WTC11 (cell line): ENCODE measurements at places on chromosomes 3 and 15. TPM values are rescaled to one million over a fixed set of nuclear protein-coding genes. Genes with fewer than 3 reads are reported as not detected.

GRCh38 chr3:15316998-15317435 is 15.4 kb downstream of the SH3BP5 start:
- DNase-seq = no peak
- peak overlapping the region; percentile 60; the same call in 1 of the 2 replicates for H3K27ac ChIP-seq
- no peaks in the 10 kb centered on the region for H3K36me3 ChIP-seq
- peaks cover 11% of the 10 kb centered on the region for H3K4me1 ChIP-seq
- H3K27me3 ChIP-seq = no peaks in the 10 kb centered on the region
- no peak overlapping the region for H3K4me3 ChIP-seq

DNA sequence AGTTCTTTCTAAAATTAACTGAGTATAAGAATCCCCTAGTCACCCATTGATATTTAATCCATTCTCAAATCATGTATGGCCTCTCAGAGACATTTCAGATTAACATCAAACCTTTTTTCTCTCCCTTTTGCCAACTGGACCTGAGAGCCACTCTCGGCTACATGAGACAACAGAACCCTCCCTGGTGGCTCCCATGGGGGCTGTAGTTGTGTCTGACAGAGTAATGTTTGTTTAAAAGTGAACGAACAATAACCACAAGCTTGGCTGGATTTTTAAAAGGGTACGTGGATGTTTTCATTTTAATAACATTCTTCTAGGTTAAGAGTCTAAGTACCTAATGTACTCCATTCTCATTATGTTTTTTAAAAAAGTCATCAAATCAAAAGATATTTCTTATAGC is 37.1 kb downstream of the P3H2 start:
- no peak overlapping the region for H3K4me3 ChIP-seq
- H3K27ac ChIP-seq = no peak overlapping the region
- no peak for DNase-seq
- no peaks in the 10 kb centered on the region for H3K27me3 ChIP-seq

DNA sequence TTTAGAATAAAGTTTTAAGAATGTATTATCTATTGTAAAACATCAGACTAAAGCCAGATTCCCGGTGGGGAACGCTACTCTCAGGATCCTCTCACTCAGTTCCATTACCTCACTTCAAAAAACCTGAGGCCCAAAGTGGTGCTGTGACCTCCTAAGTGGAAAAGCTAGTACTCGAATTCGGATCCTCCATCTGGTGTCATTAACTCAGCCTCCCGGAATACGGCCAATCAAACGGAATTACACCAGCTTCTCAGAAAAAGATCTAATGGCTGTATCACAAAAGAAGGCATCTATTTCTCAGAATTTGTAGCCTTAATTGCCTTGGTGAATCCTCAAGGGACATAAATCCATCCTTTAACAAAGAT is 627 bp downstream of the ACAD11 start:
- peaks cover 18% of the 10 kb centered on the region for H3K4me1 ChIP-seq
- DNase-seq = no peak
- no peaks in the 10 kb centered on the region for H3K36me3 ChIP-seq

DNA sequence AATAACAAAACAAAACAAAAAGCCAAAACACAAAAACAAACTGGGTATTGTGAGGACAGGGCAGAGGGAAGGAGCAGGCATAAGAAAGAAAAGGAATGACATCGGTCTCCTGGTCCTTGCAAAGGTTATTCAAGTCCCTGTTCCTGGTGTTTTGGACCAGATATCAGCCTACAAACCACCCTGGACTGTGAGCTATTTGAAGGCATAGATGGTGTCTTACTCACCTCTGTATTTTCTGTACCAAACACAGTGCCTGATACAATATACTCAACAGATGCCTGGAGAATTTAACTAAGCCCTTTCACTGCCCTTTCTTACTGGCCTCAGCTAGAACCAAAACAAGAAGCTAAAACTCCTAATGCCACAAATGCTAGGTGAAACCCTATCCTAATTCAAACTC is 197.0 kb downstream of the TIGIT start:
- no peaks in the 10 kb centered on the region for H3K36me3 ChIP-seq
- no peak overlapping the region for H3K4me3 ChIP-seq
- DNase-seq = no peak
- H3K27me3 ChIP-seq = no peaks in the 10 kb centered on the region

- H3K36me3 ChIP-seq = no peaks in the 10 kb centered on the region
- H3K27ac ChIP-seq = no peak overlapping the region
- no peak for DNase-seq
- no peaks in the 10 kb centered on the region for H3K27me3 ChIP-seq
- H3K4me3 ChIP-seq = no peak overlapping the region
- H3K4me1 ChIP-seq = peaks cover 14% of the 10 kb centered on the region
Observed at GRCh38 chr3:188431553-188431952, 277.6 kb downstream of the LPP start.

GRCh38 chr3:16146015-16146730 is 28.3 kb upstream of the GALNT15 start:
- peaks cover 42% of the 10 kb centered on the region for H3K27me3 ChIP-seq
- no peaks in the 10 kb centered on the region for H3K4me1 ChIP-seq
- H3K36me3 ChIP-seq = peaks cover 16% of the 10 kb centered on the region

- no peaks in the 10 kb centered on the region for H3K27me3 ChIP-seq
- no peak for DNase-seq
- peaks cover 6% of the 10 kb centered on the region for H3K36me3 ChIP-seq
- no peak overlapping the region for H3K4me3 ChIP-seq
- no peaks in the 10 kb centered on the region for H3K4me1 ChIP-seq
- no peak overlapping the region for H3K27ac ChIP-seq
Observed at GRCh38 chr3:28151608-28152228, 89.7 kb upstream of the CMC1 start.

- no peak for DNase-seq
- H3K4me1 ChIP-seq = peaks cover 32% of the 10 kb centered on the region
- no peak overlapping the region for H3K4me3 ChIP-seq
- H3K27ac ChIP-seq = no peak overlapping the region; the same call in 1 of the 2 replicates
- no peaks in the 10 kb centered on the region for H3K36me3 ChIP-seq
Observed at GRCh38 chr3:191342411-191342810, 12.1 kb upstream of the UTS2B start.

- peak overlapping the region; percentile 21; the same call in 1 of the 2 replicates for H3K27ac ChIP-seq
- DNase-seq = no peak
- H3K36me3 ChIP-seq = no peaks in the 10 kb centered on the region
- H3K27me3 ChIP-seq = no peaks in the 10 kb centered on the region
Observed at GRCh38 chr3:132180337-132180791, 136.8 kb upstream of the ACP3 start.

DNA sequence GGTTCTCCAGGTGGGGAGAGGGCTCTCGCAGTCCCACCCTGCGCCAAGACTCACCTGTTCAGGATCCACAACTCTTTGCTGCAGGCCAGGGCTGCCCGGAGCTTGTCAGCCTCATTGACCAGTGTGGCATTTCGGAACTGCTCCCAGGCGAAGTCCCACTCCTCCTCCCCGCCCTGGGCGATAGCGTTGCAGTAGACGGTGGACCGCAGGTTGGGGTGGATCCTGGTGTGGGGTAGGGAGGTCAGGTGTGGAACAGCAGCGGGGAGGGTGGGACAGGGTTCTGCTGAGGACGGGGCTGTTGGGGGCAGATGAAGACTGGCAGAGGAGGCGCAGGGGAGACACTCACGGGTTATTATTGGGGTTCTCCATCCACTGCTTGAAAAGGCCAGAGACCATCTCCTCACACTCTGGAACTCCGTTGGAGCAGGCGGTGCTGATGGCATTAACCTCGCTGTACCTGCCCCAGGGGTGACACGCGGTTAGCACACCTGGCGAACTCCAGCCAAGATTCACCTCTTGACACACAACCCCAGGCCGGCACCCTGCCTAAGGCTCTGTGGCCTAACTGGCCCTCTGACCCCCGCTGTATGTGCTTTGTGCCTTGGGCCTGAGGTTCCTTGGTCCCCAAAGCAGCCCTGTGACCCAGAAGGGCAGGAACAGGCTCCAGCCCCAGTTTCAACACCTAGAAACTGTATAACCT is 16.1 kb downstream of the MESP2 start:
- H3K27me3 ChIP-seq = no peaks in the 10 kb centered on the region; the same call in 1 of the 2 replicates
- peaks cover 8% of the 10 kb centered on the region for H3K36me3 ChIP-seq
- H3K4me3 ChIP-seq = no peak overlapping the region
- no peaks in the 10 kb centered on the region for H3K4me1 ChIP-seq
- DNase-seq = no peak

- no peaks in the 10 kb centered on the region for H3K36me3 ChIP-seq
- peaks cover 7% of the 10 kb centered on the region for H3K4me1 ChIP-seq
- no peak overlapping the region for H3K4me3 ChIP-seq
- no peaks in the 10 kb centered on the region for H3K27me3 ChIP-seq
- H3K27ac ChIP-seq = no peak overlapping the region
Observed at GRCh38 chr3:151987893-151988292, 114.5 kb downstream of the SUCNR1 start.

DNA sequence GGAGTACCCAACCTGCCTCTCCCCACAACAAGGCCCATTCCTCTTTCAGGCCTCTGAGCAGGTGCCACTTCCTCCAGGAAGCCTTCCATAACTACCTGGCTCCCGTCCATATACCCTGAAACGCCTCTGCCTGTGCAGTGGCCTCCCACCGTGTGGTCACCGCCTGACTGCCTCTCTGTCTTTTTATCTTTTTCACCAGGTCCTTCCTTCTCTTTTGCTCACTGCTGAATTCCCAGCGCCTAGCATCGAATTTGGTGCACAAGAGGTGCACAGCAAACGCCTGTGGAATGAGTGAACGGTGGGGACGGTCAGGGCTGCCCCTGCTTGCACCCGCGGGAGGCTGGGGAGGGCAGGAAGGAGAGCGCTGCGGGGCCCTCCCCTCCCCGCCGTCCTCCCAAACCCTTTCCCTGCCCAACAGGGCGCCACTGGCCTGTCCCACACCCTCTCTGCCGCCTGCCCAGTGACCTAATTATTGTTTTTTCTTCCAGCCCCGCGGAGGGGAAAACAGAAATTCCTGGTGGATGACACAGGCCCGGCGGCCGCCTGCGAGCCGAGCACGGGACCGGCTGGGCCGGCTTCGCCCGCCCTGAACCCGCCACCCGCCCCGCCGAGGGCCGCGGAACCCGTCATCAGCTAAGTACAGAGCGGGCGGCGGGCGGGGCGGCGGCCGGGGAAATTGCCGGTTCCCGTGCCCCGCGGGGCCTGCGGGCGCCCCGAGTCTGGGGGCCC is 140.1 kb downstream of the SMAD6 start:
- peaks cover 36% of the 10 kb centered on the region for H3K27me3 ChIP-seq
- peak; percentile 67 for DNase-seq
- H3K4me1 ChIP-seq = peaks cover 16% of the 10 kb centered on the region
- H3K4me3 ChIP-seq = peak overlapping the region; percentile 66
- H3K27ac ChIP-seq = no peak overlapping the region

DNA sequence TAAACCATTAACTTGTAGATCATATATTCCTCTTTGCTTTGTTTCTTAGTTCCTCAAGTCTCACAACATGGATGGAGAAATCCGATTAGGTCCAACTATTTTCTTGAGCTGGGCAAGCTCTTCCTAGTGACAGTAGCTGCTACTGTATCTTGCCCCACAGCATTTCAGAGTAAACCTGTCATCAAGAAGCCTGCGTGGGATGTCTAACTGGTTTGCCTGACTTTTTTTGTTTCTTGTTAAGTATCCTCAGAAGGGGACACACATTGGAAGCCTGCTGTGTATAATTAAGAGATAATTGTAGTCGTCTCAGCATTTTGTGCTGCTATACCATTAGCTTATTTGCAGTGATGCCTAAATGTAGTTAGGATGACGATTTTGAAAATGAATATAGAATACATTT is 29.3 kb upstream of the STT3B start:
- H3K36me3 ChIP-seq = no peaks in the 10 kb centered on the region
- H3K27me3 ChIP-seq = no peaks in the 10 kb centered on the region
- peaks cover 52% of the 10 kb centered on the region for H3K4me1 ChIP-seq
- no peak for DNase-seq
- H3K4me3 ChIP-seq = no peak overlapping the region
- H3K27ac ChIP-seq = no peak overlapping the region

GRCh38 chr15:58864602-58865424 is 68.7 kb downstream of the SLTM start:
- H3K27me3 ChIP-seq = peaks cover 15% of the 10 kb centered on the region
- H3K4me3 ChIP-seq = peak overlapping the region; percentile 61
- H3K36me3 ChIP-seq = peaks cover 6% of the 10 kb centered on the region
- DNase-seq = peak; percentile 64
- no peak overlapping the region for H3K27ac ChIP-seq

DNA sequence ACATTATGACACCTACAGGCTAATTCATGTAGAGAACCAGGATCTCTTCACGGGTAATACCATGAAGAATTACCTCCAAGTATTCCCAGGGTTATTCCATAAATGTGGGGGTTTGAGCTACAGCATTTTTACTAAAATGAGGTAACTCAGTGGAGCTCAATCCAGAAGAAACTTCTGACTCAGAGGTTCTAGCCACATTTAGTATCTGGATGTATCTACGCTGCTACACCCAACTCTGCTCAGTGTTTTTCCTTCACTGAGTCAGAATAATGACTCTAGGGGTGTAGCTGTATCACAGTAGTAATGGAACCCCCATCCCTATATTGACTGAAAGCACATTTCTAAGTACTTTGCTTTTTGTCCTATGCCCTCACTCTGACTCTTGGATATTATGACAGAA is 52.4 kb downstream of the COPS2 start:
- H3K36me3 ChIP-seq = no peaks in the 10 kb centered on the region
- no peaks in the 10 kb centered on the region for H3K27me3 ChIP-seq
- DNase-seq = no peak
- no peak overlapping the region for H3K4me3 ChIP-seq

DNA sequence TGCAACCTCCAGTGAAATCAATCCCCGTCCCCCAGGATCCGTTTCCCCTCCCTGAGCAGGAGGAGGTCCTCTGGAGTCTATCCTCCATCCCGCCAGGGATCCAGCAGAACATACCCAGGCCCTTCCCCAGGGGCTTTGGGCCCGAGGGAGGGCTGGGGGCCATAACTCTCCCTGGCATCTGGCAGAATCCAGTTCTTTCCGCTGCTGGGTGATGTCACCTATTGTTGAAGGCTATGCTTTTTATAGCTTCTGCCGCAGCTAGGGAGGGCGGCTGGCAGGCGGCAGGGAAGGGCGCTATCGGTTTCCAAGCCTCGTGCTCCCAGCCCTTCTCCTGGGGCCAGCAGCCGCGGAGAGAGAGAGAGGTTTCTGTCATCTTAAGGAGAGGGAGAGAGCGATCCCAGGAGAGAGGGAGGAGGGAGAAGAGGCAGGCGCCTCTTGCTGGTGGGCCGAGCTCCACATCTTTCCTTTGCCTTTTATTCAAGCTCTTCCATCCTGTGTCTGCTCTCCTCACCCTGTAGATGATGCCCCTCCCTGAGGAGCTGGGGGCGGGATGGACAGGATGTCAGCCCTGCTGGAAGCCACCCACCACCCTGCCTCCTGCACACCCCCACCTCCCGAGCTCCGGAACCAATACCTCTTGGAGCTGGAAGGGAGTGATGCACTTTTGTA is 120.1 kb downstream of the ANP32A start:
- peaks cover 1% of the 10 kb centered on the region; the same call in 1 of the 2 replicates for H3K36me3 ChIP-seq
- DNase-seq = peak; percentile 33
- H3K27ac ChIP-seq = no peak overlapping the region; the same call in 1 of the 2 replicates
- H3K4me3 ChIP-seq = peak overlapping the region; percentile 38

- H3K4me3 ChIP-seq = no peak overlapping the region
- H3K27ac ChIP-seq = no peak overlapping the region
- H3K27me3 ChIP-seq = no peaks in the 10 kb centered on the region
- H3K4me1 ChIP-seq = peaks cover 19% of the 10 kb centered on the region
Observed at GRCh38 chr3:135192929-135193328, 397.9 kb downstream of the EPHB1 start.

Gene HRH1
- 0.05 TPM in 1 of 3 replicates, not detected in the others for total RNA-seq

Gene DMXL2
- 10.3 to 13.2 TPM (median 10.4 TPM) in 3 replicates for total RNA-seq

Gene LRRC58
- total RNA-seq = 15.1 to 15.8 TPM (median 15.8 TPM) in 3 replicates
